PC-3 (cell line): ENCODE measurements at places on chromosomes 5 and 9. TPM values are rescaled to one million over a fixed set of nuclear protein-coding genes. Genes with fewer than 3 reads are reported as not detected.

- no peak for DNase-seq
Measured at GRCh38 chr5:32519508-32519907, 65.8 kb upstream of the SUB1 start.

DNA sequence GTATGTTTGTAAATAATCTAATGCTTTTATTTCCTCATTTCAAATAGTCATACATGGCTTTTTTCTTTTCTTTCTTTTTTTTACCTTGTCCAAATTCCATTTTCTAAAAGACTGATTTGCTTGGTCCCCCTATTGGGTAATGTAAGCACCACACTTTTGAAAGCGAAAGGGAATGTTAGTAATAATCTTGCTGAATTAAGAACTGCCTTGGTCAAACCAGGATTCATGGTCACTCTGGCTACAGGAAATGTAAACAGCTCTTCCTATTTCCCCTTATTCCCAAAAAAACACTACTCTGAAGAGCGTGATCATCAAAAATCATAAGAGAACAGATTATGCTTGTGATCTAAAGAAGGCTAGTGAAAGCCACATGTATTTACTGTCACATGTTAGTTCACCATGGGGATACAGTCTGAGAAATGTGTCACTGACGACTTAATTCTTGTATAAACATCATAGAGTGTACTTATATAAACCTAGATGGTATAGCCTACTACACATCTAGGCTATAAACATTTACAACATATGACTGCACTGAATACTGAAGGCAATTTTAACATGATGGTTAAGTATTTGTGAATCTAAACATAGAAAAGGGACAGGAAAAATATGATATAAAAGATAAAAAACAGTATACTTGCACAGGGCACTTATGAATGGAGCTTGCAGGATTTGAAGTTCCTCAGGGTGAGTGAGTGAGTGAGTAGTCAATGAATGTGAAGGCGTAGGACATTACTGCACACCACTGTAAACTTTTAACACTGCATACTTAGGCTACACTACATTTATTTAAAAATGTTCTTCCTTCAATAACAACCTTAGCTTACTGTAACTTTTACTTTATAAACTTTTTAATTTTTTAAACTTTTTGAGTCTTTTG lies 75.3 kb downstream of the HMGCR start:
- no peak for DNase-seq

DNA sequence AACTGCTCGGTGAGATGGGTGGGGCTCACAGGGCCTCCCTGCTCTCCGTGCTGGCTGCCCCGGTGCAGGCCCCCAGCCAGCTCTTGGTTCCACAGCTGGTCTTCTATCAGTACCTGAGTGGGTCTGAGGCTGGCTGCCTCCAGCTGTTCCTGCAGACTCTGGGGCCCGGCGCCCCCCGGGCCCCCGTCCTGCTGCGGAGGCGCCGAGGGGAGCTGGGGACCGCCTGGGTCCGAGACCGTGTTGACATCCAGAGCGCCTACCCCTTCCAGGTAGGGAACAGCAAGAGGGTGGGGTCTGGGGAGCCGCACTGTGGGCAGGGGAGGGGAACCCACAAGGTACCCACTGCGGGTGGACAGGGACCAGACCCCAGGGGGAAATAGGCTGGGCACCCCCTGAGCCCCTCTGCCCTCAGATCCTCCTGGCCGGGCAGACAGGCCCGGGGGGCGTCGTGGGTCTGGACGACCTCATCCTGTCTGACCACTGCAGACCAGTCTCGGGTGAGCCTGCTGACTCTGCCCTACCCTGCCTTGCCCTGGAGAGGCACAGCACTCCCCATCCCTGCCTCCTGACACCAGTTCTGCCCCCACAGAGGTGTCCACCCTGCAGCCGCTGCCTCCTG lies 2.8 kb downstream of the MAMDC4 start:
- no peak for DNase-seq

- DNase-seq: no peak
Measured at GRCh38 chr5:160657622-160658458, 194.2 kb downstream of the ATP10B start.

GRCh38 chr5:102867992-102868662 lies 113.0 kb downstream of the PAM start:
- no peak for DNase-seq

- DNase-seq: no peak
Measured at GRCh38 chr5:133382661-133383579, 229.4 kb downstream of the FSTL4 start.

- no peak for DNase-seq
Measured at GRCh38 chr5:142428773-142429473, 104.1 kb upstream of the SPRY4 start.

GRCh38 chr9:101536938-101537337 lies 3.3 kb downstream of the RNF20 start:
- DNase-seq: peak; percentile 17

DNA sequence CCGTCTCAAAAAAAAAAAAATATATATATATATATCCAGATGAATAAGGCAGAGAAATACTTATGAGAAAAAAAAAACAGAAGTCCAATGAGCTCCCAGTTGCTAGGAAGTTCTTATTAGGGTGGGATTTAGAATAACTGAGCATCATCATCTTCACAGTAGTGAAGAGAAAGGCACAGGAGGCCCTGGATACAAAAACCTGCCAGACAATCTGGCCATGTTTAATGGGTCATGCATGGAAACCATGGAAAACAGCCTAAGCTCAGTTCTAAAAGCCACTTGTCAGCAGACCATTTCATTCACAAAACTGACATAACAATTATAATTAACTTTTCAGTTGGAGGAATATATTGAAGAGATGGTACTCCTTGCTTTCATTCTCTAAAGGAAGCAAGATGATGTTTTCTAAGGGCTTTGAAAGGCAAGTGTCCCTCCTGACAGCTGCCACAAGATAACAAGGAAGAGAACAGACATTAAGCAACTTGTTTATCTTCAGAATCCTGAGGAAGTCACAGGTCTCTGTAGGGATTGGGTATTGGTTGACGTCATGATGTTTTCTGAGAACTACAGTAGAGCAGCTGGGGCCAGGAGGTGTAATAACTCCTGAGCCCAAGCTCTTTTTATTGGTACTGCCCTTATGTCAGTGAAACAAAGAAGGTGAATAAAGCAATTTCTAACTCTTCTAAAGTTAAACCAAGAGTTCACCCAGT lies 463.1 kb downstream of the DMAC1 start:
- no peak for DNase-seq

DNA sequence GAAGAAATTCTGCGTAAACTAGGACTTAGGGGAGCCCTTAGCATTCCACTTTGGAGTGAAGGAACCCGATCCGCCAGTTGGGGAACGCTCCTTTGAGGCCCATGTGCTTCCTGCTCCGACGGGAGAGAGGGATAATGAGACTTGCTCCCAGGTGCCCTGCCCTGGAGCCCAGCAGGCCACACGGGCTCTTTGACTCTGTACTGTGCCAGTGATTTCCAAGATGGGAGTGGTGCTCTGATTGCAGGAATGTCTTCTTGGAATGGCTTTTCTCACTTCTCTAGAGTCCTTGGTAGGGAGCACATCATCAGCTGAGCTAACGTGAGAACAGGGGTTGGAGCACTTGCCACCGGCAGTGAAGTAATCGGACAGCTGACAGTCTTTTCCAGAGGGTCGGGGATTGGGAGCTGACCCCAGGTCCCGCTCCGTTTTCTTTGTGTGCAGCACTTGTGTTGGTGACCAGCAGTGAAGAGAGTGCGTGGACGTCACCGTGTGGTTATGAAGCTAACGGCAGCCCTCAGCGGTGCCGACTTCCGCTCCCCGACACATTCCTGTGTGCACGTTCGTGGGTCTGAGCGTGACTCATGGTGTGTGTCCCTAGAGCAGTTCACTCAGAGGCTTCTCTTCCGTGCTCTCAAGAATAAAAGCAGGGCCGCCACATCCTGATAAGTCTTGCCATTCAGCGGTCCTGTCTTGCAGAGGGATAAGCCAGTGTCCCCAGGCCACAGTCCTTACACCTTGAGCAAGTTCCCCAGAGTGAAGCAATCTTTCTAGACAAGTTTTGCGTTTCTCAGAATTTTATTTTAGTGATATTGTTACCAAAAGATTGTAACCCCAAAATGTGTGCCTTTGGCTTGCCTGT lies 25.6 kb downstream of the ABL1 start:
- no peak for DNase-seq

The TMEM252 gene
- not detected in 2 replicates for total RNA-seq

The BASP1 gene
- total RNA-seq: 169 and 273 TPM in 2 replicates

DNA sequence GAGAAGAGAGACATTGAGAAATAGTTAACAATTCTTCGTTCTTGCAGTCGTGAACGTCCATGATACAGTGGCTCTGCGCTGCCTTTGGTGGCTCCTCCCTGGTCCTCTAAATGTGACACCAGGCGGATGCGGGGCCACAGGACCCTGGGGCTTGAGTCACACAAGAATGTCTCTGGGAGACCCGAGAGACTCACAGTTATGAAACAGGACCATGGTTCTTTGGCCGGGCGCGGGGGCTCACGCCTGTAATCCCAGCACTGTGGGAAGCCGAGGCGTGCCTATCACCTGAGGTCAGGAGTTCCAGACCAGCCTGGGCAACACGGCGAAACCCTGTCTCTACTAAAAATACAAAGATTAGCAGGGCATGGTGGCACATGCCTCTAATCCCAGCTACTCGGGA lies 767 bp upstream of the ZDHHC11 start:
- no peak for DNase-seq

- peak; percentile 69 for DNase-seq
Measured at GRCh38 chr9:17810728-17811571, 232.1 kb downstream of the SH3GL2 start.

The SLC4A9 gene
- 0.29 TPM in 1 of 2 replicates, not detected in the other for total RNA-seq

DNA sequence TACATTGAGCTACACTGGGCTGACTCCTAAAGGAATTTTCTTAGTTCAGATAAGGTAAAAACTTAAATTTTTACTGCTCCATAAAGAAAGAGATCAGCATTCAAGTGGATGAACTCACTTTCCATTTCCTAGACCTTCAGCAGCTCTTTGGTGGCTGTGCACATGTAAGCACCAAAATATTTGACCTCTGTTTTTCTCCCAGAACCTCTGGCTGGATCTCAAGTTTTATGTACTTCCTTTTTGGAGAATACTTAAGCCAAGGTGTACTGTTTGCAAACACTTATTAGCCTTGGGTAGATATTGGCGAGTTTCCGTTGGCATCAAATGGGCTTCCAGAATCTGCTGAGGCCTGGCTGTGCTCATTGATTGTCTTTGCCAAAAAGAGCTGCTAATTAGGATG lies 10.3 kb downstream of the TNC start:
- peak; percentile 73 for DNase-seq

The WDR31 gene
- 1.7 TPM in 2 replicates for total RNA-seq

- no peak for DNase-seq
Measured at GRCh38 chr9:110996436-110997220, 41.6 kb downstream of the LPAR1 start.

DNA sequence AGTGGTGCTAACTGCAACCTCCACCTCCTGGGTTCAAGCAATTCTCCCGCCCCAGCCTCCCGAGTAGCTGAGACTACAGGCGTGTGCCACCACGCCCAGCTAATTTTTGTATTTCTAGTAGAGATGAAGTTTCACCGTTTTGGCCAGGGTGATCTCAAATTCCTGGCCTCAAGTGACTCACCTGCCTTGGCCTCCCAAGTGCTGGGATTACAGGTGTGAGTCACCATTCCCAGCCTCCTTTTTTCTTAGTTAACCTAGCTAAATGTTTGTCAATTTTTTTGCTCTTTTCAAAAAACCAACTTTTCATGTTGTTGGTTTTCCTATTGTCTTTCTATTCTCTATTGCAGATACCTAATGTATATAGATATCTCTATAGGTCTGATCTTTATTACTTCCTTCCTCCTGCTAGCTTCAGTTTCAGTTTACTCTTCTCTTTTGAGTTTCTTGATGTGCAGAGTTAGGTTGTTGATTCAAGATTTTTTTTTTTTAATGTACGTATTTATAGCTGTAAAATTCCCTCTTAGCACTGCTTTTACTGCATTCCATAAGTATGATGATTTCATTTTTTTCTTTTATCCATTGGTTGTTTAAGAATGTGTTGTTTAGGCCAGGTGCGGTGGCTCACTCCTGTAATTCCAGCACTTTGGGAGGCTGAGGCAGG lies 32.9 kb downstream of the FGD3 start:
- peak; percentile 77 for DNase-seq

GRCh38 chr9:5292141-5292540 lies 12.4 kb downstream of the RLN2 start:
- DNase-seq: no peak

- DNase-seq: no peak
Measured at GRCh38 chr9:73153793-73154227, 2.1 kb downstream of the ANXA1 start.

The GDF9 gene
- not detected in 2 replicates for total RNA-seq

The OGN gene
- not detected in 2 replicates for total RNA-seq

- DNase-seq: no peak
Measured at GRCh38 chr5:95836544-95836943, 14.0 kb upstream of the GLRX start.

DNA sequence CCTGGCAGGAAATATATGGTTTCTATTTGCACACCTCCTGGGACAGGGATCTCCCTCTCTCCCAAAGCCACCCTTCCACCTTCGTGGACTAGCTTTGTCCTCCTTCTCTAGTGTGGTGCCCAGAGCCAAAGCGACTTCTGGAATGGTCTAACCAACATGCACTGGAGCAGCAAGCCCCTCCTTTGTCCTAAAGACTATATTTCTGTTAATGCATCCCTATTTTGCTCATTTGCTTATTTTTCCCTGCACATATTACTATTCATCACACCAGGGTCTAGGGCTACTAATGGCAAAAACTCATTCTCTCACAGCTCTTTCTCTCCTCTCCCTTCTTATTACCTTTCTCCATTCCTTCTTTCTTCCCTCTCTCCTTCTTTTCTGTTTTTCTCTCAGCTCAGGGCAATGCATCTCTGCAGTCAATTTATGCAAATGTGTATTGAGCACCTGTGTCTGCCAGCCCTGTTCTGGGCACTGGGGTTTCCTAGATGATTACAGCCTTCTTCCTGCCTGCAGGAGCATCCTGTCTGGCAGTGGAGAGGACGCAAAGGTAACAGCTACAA lies 2.8 kb upstream of the NEURL1B start:
- no peak for DNase-seq

The CCNI2 gene
- total RNA-seq: not detected in 2 replicates

DNA sequence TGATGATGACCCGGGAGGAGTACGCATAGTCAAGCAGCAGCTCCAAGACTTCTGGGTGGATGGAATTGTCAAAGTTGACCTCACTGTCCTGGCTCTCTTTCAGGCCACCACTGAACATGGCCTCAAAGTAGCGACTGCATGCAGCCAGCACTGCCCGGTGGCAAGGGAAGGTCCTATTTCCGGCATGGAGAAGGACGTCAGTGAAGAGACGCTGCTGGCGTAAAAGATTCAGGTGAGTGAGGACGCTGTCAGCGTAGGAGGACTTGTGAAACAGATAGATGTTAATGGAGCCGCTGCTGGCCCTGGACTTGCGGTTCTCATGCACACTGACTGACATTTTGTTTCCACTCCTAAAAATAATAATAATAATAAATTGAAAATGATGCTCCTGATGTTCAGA lies 4.4 kb downstream of the ENC1 start:
- no peak for DNase-seq

GRCh38 chr5:96968074-96968473 lies 32.2 kb downstream of the LNPEP start:
- peak; percentile 52 for DNase-seq

DNA sequence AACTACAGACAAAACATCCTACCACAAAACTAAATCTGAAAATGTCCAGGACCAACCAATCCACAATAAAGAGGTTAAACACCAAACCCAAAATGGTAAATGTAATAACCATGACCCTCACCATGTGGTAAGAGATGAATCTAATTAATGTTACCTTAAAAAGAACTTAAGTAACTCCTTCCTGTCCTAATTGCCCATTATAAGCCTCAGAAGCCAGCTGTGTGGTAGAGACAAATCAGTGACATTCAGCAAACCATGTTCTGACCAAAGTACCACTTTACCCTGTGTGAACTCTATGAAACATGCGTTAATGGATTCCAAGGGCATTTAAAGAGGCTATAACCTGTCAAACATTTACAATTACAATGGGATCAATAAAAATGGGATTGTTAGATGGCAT lies 25.0 kb downstream of the LPAR1 start:
- no peak for DNase-seq
